A549 (cell line): ENCODE measurements at places on chromosomes 1 and 21.

- no peak for DNase-seq
Measured at GRCh38 chr1:12069623-12070244, 6.6 kb downstream of the TNFRSF8 start.

- no peak for DNase-seq
Measured at GRCh38 chr1:26890467-26890796, 349 bp upstream of the GPN2 start.

- DNase-seq, result no peak
Measured at GRCh38 chr1:169694304-169695075, 16.9 kb downstream of the SELL start.

GRCh38 chr1:104072915-104073371 lies 323.2 kb downstream of the AMY1C start:
- no peak for DNase-seq

GRCh38 chr21:35244514-35244913 lies 195.4 kb upstream of the RUNX1 start:
- DNase-seq, result no peak

GRCh38 chr21:45994759-45995685 lies 13.5 kb downstream of the COL6A1 start:
- DNase-seq, result no peak

- no peak for DNase-seq
Measured at GRCh38 chr1:85654066-85654782, 54.0 kb downstream of the ZNHIT6 start.

- DNase-seq, result no peak
Measured at GRCh38 chr1:84348759-84349158, 47.3 kb downstream of the SAMD13 start.

- DNase-seq, result no peak
Measured at GRCh38 chr21:33268737-33269441, 2.7 kb downstream of the IL10RB start.

DNA sequence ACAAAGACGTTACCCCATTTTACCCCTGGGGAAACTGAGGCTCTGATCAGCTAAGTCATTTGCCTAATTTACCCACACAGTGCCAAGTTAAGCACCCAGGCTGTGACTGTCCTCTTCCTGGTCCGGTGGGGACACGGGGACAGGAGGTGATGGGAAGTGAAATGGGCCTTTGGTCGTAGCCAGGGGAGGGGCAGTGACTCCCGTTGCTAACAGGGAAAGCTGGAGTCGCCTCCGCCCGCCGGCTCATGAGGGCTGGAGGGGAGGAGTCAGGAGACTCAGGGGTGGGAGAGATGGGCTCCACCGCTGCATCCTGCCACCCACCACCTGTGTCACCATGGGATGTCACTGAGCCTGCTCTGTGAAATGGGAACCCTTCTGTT lies 139.3 kb downstream of the PGBD5 start:
- no peak for DNase-seq

DNA sequence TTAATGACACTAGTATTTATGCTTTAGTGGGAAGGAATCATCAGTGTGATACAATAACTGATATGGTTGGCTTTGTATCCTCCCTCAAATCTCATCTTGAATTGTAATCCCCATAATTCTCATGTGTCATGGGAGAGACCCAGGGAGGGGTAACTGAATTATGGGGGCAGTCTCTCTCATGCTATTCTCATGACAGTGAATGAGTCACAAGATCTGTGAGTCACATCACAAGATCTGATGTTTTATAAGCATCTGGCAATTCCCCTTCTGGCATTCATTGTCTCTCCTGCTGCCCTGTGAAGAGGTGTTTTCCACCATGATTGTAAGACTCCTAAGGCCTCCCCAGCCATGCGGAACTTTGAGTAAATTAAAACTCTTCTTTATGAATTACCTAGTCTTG lies 1760.3 kb downstream of the NCAM2 start:
- DNase-seq, result no peak

DNA sequence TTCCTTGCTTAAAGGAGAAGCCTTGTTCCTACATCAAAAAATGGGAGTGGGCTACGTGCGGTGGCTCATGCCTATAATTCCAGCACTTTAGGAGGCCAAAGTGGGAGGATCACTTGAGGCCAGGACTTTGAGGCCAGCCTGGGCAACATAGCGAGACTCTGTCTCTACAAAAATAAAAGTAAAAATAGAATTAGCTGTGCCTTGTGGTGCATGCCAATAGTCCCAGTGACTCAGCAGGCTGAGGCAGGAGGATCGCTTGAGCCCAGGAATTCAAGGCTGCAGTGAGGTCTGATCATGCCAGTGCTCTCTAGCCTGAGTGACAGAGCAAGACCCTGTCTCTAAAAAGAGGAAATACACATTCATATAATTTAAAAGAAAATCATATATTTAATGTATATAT lies 127.1 kb downstream of the C1orf21 start:
- peak; percentile 35 for DNase-seq

GRCh38 chr1:64135462-64136223 lies 67.8 kb upstream of the UBE2U start:
- no peak for DNase-seq

GRCh38 chr1:28155628-28156027 lies 20.9 kb downstream of the PTAFR start:
- no peak for DNase-seq

GRCh38 chr1:210758761-210759160 lies 375.2 kb downstream of the KCNH1 start:
- no peak for DNase-seq

- DNase-seq, result no peak
Measured at GRCh38 chr1:208430220-208430619, 186.0 kb upstream of the PLXNA2 start.

- no peak for DNase-seq
Measured at GRCh38 chr1:228836427-228836826, 101.1 kb downstream of the RHOU start.

GRCh38 chr1:27379564-27380122 lies 3.5 kb downstream of the CD164L2 start:
- no peak for DNase-seq

DNA sequence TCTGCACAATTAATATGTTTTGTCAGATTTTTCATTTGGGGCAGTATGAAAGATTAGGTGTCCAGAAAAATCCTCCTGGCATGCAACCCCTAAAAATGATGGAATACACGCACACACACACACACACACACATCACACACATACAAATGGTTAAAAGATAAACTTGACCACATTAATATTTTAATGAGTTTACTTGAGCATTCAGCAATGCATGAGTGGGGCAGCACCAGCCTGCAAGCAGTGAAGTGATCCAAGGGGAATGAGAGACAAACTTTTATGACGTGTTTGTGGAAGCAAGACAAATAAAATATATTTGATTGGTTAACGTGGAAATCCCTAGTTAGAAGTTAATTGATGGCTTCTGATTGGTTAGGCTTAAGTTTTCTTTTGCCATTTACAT lies 29.1 kb upstream of the SOAT1 start:
- no peak for DNase-seq

- DNase-seq, result no peak
Measured at GRCh38 chr1:69425871-69426270, 141.9 kb upstream of the LRRC7 start.

DNA sequence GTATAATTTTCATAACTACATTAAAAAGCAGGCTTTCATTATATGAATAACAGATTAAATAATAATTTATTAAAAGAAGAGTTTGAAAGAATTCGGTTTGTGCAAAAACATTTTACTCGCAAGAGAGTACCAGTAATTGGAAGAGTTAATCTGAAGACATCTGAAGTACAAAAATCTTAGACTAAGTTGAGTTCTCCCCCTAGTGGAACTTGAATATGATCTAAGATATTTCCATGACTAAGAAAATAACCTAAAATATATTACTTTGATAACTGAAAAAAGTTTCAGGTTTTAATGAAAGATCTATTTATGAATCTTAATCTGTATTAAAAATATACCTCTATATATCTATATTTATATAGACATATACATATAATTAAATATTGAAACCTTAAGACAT lies 112.5 kb upstream of the GFI1 start:
- peak; percentile 2 for DNase-seq

- DNase-seq, result peak; percentile 93
Measured at GRCh38 chr1:203117611-203118575, 9.6 kb upstream of the ADORA1 start.

DNA sequence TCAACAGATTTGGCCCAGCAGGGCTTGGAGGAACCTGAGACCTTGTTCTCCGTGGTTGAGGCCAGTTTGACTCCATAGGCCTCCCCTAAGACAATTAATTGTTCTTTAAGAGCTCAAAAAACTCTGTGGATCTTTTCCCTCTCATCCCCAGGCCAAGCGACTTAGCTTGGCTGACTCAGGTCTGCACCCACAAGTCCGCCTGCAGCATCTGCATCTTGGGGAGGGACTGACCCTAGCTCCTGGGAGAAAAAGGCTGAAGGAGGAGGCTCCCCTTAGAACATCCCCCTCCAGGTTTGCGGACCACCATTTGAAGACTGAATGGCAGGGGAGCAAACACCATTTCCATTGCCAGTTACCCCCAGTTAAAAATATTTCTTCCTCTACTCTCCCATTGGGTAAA lies 1.5 kb upstream of the HES2 start:
- no peak for DNase-seq

DNA sequence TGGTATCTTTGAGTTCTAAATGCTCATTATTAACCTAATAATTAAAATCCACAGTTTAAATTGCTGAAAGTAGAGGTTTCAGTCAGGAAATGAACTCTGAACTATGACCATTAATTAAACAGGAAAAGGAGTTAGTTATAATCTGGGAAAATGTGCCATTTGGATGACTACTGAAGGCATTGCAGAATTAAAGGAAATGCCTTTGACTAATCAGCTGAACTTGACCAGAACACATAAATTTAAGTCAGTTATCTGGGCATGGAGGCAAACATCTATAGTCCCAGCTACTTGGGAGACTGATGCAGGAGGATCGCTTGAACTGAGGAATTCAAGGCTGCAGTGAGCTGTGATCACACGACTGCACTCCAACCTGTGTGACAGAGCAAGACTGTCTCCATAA lies 31.9 kb downstream of the SLC44A5 start:
- DNase-seq, result no peak

GRCh38 chr1:31799196-31799894 lies 16.5 kb downstream of the SPOCD1 start:
- DNase-seq, result no peak

- no peak for DNase-seq
Measured at GRCh38 chr1:229254910-229255541, 15.9 kb upstream of the RAB4A start.

DNA sequence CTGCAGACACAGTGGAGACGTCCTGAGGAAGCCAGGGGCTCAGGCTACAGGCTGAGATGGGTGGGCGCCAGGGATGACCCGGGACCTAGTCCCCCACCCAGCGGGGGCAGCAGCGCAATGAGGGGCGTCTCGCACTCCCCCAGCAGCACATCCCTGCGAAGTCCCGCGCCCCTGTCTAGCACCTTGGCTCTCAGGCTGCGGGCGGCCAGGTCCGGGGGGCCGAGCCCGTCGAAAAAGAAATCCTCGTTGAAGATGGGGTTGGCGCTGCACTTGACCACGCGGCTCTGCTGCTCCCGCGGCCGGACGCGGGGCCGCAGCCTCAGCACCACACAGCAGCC lies 1.8 kb downstream of the C2CD4D start:
- DNase-seq, result no peak

GRCh38 chr1:180631194-180631765 lies 542 bp upstream of the XPR1 start:
- no peak for DNase-seq

GRCh38 chr1:198179556-198179981 lies 22.8 kb downstream of the NEK7 start:
- DNase-seq, result no peak

GRCh38 chr1:201584471-201585092 lies 45.7 kb downstream of the NAV1 start:
- DNase-seq, result no peak

DNA sequence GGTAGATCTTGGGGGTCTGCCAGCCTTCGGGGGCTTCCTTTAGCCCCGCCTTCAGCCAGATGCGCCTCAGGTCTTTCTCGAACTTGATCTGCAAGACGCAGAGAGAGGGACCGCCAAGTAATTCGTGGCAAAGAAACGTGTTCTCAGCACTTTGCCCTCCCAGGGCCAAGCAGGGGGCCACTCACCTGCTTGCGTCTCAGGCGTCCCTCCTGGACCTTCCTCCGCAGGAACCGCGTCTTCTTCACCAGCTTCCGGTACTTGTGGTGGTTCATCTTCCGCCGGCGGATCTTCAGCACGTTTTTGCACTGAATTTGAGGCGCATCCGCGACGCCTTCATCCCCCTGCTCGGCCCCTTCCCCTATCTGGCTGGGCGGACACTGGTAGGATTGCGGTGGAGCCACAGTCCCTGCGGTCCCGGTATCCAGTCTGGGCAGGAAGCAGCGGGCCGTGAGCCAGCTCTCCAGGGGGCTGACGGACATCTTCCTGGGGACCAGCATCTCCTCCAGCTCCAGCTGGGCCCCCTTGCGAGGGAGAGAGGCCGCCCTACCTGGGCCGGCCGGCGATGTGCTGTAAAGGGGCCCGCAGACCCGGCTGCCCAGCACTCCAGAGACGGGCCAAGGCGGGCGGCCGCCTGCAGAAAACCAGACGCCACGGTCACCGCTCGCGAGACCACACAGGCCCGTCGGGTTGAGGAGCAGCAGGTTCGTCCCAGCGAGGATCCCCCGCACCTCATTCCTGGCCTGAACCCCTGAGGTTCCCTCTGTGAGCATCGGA lies 1.0 kb downstream of the AURKAIP1 start:
- no peak for DNase-seq

GRCh38 chr1:234315091-234315541 lies 58.1 kb upstream of the COA6 start:
- no peak for DNase-seq

DNA sequence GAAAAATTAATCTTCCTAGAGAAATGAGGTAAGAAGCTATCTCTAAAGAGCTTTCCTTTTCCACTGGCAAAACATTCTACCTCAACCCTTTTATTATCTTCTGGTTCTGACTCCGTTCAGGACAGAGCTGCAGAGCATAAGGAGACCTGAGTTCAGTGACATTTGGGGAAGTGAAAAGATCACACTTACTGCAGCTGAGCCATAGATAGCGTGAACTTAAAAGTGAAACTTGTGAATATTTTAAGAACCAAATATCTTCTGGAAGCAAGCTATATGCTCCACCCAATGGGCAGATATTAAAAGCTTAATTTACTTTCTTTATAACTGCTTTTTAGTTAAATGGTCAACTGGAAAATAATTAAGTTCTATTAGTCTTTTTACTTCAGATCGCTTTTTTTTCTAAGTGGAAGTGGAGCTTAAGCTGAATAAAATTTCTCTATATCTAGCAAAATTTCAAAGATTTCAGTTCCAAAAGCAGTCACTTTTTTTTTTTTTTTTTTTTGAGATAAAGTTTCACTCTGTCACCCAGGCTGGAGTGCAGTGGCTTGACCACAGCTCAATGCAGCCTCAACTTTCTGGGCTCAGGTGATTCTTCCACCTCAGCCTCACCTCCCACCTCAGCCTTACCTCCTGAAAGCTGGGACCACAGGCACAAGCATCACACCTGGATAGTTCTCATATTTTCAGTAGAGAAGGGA lies 11.9 kb downstream of the PTPN22 start:
- DNase-seq, result no peak

- no peak for DNase-seq
Measured at GRCh38 chr1:231272173-231272572, 31.2 kb downstream of the GNPAT start.

- DNase-seq, result no peak
Measured at GRCh38 chr21:33855190-33855589, 60.4 kb downstream of the ATP5PO start.
